ENCODE measurements at places on chromosomes 2 and 18.

GRCh38 chr2:101123795-101124471 lies 27.2 kb downstream of the TBC1D8 start:
- DNase-seq = no peak

DNA sequence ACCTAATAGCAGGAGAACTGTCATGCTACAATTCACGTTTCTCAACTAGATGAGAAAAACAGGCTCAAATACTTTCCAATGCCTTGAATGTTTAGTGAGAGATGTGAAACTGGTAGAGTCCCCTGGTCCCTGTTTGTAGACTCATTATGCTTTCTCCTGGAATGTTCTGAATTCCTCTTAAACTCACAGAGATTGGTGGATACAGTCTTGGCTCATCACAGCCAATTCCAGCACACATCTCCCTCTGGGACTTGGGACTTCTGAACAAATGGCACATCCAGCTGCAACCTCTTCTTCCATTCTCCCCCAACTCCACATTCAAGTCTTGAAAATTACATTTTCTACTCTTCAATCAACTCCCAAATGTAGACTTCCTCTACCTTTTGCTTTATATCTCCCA lies 58.4 kb upstream of the NT5C1B start:
- no peak for DNase-seq

- DNase-seq = no peak
Observed at GRCh38 chr2:151973013-151973900, 125.6 kb downstream of the CACNB4 start.

DNA sequence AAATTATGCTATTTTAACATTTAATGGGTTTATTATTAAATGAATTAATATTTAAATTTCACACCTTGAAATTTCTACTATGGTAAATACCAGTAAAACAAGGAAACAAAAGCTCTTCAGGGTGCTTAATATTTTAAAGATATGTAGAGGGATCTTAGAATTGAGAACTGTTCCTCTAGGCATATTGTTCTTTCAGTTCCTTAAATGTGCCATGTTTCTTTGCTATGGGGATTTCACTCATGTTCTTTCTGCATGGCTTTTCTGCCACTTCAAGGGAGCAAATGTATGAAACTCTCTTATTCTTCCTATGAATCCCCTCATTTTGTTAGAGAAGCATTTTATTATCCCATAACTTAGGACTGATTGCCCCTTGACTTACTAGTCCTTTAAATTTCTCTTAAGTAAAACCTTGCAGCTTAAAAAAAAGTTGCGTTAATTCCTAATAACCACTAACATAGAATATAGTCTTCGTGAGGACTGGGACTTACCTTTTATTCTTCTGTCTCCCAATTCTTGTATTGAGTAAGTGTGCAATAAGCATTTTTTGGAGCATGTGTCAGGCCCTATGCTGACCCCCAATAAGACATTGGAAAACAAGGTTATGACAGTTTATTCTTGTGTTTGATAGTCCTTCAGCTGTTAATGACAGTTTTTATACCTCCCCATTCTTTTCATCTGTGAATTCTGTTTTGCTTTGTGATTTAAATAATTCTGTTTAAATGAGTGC lies 95.7 kb downstream of the BIRC6 start:
- no peak for DNase-seq

DNA sequence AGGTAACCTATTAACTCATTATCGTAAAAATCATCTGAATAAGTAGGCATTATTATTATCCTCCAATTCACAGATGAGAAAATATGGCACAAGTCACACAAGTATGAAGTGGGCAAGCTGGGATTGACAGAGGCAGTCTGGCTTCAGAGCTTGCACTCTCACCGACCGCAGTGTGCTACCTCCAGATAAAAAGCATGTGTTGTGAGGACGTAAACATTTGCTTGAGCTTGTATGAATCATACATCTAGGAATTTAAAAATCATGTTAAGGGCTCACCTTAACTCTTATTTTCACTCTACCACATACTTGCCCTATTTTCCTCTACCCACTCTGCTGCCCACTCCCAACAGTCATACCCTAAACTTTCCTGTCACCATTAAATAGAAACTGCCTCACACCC lies 65.3 kb upstream of the AMMECR1L start:
- no peak for DNase-seq

GRCh38 chr18:57223144-57223870 lies 76.4 kb downstream of the BOD1L2 start:
- no peak for DNase-seq

- no peak for DNase-seq
Observed at GRCh38 chr2:8617590-8617989, 64.3 kb upstream of the ID2 start.

GRCh38 chr2:9573840-9574239 lies 18.2 kb upstream of the ADAM17 start:
- no peak for DNase-seq

- no peak for DNase-seq
Observed at GRCh38 chr2:148928395-148928794, 53.4 kb downstream of the KIF5C start.

DNA sequence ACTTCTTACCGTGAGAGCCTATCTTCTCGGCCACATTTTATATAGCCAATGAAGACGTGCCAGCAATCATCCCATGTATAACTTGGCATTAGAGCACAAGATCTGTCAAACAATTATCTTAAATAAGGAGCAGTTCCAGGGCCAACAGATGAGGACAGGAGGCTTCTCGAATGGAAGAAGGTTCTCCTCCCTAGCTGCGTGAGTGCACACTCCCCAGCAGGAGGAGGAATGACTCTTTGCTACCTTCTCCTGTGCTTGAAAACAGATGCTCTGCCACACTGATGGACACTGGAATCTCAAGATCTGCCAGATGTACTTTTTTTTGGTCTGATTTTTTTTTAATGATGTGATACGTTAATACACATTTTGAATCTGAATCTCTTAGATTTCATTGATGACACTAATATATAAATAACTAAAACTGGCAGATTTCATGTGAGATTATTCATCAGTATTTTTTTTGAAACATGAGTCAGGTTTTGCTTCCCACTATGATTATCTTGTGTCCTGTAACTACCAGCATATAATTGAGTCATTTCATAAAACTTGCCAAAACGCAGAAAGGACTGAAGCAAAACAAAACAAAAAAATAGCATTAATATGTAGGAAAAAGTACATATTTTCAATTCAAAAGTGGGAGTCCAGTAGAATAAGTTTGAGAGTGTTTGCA lies 626 bp upstream of the VIT start:
- DNase-seq = no peak

- no peak for DNase-seq
Observed at GRCh38 chr18:7857562-7857961, 290.4 kb downstream of the PTPRM start.

DNA sequence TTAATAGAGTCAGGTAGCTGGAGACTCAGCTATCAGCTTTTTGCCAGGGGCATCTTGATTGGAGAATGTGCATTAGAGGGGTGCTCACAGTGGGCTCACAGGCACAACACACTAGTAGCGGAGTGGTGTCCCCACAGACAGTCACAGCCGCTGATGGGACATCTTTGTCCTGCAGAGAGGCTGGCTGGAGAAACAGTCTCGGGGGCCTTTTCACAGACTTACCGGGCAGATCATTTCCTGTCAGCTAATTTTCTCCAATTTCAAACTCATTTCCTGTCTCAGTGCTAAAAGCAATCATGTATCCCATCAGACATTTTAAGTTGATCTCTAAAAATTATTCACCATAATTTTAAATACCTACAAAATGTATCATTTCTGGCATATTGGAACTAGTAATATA lies 562.6 kb downstream of the DCDC2C start:
- DNase-seq = no peak

- no peak for DNase-seq
Observed at GRCh38 chr2:48799601-48800000, 44.1 kb upstream of the LHCGR start.

DNA sequence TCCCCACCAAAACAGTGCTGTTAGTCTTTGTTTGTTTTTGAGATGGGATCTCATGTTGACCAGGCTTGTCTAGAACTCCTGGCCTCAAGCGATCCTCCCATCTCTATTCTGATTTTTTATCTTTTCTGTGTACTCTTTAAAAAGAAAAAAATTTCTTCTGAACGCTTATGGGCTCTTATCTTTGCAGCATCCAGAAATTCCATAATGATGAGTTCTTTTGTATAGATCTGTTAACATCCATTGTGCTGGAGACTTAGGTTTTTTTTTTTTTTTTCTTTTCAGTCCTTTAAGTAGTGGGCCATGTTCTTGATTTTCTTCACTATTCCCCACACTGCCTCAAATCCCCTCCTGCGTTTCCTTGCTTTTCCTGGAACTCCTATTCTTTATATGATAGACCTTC lies 31.0 kb downstream of the RBBP8 start:
- DNase-seq = no peak

DNA sequence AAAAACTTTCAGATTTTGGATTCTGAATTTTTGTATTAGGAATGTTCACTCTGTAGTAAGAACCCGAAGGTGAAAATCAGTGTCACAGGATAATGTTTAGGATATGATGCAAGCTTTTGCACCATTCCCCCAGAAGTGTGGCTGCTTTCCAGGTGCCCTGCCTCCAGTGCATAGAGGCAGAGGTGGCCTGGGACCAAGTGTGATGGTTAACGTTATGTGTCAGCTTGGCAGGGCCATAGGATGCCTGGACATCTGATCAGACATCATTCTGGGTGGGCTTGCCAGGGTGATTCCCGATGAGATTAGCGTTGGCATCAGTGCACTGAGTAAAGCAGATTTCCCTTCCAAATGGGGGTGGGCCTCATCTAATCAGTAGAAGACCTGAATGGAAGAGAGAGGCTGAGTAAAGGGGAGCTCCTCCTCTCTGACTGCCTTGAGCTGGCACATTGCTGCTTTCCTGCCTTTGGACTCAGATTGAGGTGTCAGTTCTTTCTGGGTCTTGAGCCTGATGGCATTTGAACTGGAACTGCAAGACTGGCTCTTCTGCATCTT lies 177.4 kb upstream of the HS6ST1 start:
- DNase-seq = no peak

DNA sequence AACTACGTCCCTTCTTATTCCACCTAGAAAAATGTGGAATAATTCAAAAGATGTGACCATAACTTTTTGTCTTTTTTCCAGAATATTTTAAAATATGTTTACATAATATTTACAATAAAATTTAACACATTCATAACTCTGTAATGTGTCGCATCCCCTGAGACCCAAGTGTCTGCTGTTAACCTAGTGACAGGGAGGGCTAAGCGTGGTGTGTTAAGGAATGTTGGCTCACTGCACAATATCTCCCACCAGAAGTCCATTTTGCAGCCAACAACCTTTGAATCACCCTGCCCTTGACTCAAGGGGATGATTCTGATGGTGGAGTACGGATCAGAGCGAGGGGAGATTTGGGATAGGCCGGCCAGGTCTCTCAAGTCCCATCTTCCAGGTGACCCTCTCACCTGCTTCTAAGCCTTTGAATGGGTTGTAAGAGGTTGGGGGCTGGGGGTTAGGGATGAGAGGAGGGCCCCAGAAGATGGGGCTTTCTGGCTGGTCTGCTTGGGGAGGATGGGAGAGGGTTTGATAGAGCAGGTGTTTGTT lies 43.3 kb downstream of the SERTAD2 start:
- no peak for DNase-seq

- no peak for DNase-seq
Observed at GRCh38 chr18:69257861-69258458, 142.7 kb upstream of the DOK6 start.

DNA sequence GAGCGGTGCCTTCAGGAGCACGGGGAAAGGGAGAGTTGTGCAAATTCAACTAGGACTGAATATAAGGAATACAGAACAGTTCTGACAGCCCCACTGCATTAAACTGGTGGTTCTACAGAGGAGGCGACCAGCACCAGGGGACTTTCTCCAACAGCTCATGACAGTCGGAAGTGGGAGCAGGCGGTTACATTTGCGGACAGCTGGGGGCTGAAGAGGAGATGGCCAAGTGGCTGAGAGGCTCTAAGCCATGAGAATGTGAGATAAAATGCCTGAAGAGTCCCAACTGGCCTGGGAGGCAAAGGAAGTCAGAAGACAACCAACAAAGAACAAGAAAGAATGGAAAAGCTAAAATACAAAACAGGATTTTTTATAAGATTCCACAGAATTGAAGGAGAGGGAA lies 141.3 kb downstream of the L3MBTL4 start:
- DNase-seq = no peak

Data from psoas muscle (tissue), 8 donors.